ENCODE measurements at places on chromosomes 12 and 14.

DNA sequence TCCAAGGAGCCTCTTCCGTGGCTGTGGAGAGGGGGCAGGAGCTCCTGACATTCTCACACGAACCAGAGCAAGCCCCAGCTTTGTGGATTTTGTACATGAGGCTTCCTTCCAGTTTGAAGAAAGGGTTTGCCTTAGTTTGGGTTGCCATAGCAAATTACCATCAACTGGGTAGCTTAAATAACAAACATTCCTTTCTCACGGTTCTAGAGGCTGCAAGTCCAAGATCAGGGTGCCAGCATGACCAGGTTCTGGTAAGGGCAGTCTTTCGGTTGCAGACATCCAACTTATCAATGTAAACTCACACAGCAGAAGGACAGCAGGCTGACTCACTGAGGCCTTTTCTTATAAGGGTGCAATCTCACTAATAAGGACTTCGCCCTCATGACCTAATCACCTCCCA, 25.9 kb upstream of the STAB2 start:
- DNase-seq, result no peak

DNA sequence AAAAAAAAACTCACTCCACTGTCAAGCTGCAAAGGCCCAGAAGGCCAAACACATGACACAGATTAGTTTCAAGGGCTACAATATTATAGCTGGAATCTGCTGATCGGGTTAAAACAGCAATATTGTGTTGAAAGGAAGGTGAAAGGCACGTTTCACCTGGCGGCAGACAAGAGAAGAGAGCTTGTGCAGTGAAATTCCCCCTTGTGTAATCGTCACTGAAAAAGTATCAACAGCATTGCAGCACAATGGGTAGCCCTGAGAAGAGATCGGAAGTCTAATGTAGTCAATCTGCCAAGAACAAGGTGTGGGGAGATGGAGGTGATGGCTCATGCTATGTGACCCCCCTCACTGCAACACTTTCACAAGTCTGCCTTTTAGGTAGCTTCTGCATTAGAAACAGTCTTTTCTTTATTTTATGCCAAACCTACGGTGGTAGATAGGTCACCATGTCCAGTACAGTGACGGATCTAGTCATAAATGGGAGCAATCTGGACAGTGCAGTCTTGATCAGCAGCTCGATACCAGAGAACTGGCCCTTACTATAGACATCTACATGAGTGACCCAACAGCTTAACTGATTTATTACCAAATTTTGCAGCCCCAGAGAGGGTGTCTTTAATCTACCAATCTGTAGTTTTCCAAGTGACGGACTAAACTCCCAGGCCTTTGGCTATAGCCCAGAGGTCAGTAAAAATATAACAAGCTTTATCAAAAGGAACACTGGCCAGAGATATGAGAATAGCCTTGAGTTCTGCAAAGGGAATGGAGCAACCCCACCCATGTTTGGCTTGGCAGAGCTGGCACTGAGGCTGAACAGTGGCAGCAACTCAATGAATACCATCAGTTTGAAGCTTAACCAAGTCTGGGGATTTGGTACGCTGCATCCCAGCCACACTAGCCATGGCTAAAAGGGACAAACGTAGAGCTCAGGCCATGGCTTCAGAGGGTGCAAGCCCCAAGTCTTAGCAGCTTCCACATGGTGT, 35.4 kb downstream of the SPTSSA start:
- no peak for DNase-seq

DNA sequence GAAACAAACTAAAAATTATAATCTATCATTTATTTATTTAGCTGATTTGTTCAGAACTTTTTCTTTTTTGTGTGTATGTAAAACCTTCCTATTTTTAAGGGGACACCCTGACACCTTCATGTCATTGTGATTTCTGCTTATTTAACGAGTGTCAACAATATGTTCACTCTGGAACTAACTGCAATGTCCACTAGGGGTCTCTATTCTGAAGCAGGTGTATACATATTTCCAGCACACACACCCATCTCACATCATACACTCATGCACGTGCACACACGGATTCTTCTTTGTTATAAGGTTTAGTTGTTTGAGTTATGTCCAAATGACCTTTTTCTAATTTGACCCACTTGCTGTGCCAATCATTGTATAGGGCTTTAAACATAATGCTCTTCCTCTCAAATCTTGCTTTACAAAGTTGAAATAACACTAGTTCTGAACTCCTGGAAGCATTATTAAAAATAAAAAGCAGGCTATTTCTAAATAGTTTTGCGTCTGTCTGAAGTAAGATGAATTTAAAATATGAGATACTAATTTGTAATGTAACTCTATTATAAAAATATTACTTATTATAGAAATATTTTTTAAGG, 15.5 kb downstream of the E2F7 start:
- peak; percentile 12 for DNase-seq

DNA sequence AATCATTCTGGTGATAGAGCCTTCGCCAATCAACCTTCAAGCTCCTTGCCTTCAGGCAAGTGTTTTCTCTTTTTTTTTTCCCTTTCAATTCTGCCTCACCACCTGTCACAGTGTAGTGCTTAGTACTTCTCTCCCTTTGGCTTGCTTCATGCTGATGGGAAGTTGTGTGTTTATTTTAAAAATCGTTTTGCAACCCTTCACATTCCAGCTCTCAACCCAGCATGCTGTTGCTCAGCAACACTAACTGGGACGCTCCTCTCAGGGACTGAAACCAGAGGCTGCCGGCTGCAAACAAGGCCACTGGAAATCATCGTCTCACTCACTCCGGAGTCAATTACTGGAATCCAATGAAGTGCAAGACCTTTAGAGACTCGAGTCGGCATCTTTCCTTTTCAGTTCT, 342.7 kb downstream of the PRKD1 start:
- peak; percentile 84 for DNase-seq

DNA sequence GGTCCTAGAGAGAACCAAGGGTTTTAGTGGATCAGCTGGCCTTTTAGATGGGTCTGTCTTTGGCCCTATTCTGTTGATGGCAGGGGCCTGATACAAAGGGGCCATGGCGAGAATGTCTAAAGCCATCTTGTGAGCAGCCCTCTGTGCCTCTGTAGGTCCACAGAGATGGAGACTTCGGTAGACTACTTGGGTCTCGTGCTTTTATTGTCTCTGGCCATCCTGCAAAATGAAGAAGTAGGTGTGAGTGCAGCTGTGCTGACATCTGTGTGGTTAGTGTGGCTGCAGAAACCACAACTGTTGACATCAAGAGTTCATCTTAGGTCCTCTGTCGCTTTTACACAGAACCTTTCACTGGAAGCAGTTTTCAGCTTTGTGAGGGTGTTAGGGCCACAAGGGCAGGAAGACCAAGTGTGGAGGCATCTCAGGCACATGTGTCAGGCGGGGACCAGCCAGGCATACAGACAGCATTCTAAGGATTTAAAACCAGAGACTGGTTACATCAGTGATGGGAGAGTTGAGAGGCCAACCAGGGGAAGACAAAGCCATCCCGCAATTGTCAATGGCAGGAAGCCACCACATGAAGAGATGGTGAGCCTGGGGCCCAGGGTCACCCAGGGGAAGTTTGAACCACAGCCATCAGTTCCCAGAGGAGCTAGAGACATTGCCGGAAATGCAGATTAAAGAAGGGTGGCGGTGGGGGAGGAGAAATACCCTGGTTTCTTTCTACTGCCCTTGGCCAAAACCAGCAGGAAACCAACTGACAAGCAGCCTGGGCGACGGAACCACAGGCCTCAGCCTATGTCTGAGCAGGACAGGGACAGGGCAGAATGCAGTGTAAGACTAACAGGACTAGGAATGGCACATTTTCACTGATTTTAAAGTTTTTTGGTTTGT, 13.0 kb upstream of the TPCN1 start:
- no peak for DNase-seq

DNA sequence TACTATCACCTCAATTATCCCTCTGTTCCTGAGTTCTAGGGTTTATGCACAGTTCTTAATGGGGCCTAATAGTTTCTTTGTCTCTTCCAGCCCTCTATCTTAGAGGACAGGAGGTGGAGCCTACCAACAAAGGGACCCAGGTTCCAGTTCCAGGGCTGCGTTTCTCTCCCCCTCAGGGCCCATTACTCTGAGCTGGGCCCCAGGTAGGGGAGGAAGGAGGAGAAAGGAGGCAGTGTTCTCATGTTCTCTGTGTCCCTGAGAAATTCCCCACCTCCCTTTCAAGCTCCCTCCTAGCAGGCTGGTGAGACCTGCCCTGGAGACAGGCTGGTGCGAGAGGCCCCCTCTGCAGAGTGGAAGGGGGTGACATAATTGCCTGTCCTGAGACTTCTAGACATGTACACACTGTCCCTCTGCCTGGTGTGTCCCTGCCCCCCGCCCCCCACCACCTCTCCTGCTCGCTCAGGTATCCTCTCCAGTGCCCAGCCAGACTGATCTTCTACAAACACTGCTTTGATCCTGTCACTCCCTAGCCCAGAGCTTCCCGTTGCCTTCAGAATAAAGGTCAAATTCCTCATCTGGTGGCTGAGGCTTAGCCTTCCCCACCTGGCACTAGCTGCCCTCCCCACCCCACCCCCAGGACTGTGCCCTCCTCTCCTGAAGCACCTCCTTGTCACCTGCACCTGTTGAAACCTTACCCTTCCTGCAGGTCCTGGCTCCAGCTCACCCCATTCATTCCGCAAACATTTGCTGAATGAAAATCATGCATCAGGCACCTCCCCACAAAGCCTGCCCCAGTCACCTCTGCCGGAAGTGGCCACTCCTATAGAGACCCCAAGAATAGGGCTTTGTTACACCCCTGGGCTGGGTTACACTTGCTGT, 21.1 kb upstream of the KRT8 start:
- DNase-seq, result no peak

DNA sequence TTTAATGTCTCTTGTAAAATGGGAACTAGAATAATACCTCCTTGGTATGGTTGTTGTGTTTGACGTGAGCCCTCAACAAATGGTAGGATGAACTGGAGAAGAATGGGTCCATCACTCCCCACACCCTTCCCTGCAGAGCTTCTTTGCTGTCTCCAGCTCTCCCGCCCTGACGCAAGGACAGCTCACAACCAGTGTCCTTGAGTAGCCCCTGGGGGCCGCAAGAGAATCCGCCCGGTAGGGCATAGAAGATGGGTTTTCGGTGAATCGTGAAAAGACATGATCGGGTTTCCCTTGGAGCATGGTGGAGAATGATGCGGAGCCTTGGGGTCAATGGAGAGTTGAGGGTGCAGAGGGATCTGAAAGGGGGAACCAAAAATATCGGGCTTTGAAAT, 6.1 kb upstream of the PAX9 start:
- no peak for DNase-seq

- no peak for DNase-seq
Observed at GRCh38 chr14:81211844-81212243, 8.9 kb downstream of the GTF2A1 start.

DNA sequence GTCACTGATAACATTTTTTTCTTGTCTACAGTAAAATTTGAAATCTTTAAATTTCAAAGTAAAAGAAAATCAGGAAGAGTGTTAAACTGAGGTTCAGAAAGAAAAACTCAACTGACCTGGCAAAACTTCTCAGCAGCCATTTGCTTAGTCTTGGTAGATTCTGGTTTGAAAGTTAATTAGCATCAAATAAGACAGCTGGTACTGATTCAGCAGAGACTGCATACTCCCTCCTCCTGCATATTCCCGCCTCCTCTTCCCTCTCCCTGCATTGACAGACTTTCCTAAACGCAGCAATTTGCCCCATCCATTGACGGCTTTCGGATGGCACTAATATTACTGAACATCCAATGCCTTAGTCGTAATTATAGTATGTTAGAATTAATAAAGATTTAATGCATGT, 520.8 kb downstream of the FLRT2 start:
- no peak for DNase-seq

DNA sequence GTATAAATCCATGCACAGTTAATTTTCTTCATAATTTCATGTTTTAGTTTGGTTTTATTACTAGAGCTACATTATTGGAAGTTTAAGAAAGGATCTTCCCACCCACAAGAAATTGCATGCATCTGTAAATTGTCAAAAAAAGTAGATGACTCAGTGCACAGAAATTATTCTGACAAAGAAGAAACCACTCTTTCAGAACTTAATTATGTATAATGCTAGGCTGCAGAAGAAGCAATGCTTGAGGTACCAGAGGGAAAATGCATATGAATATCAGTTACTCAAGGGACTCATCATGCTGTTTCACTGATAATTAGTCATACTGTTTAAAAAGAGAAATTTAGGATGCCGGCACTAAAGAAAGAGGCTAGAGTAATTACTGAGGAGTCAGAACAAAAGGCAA, 147.0 kb downstream of the SLC16A7 start:
- DNase-seq, result no peak

DNA sequence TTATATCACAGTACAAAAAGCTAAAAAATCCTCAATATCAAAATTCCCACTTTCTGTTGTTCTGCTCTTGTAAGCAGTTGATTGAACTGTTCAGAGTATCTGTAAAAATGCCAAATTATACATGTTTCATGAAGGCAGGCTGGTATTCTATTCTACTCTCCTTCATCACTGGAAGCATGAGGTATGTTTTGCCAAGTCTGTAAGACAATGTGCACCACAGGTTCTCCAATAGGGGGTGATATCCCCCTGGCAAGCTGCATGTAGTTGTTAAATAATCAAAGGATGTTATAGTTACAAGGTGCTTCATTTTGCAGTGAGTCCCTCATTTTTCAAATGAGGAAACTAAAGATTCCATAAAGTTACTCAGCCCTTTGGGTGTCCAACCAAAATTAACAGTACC, 15.1 kb upstream of the NEK9 start:
- no peak for DNase-seq

GRCh38 chr14:49218436-49219092, 367.6 kb downstream of the RPS29 start:
- no peak for DNase-seq

DNA sequence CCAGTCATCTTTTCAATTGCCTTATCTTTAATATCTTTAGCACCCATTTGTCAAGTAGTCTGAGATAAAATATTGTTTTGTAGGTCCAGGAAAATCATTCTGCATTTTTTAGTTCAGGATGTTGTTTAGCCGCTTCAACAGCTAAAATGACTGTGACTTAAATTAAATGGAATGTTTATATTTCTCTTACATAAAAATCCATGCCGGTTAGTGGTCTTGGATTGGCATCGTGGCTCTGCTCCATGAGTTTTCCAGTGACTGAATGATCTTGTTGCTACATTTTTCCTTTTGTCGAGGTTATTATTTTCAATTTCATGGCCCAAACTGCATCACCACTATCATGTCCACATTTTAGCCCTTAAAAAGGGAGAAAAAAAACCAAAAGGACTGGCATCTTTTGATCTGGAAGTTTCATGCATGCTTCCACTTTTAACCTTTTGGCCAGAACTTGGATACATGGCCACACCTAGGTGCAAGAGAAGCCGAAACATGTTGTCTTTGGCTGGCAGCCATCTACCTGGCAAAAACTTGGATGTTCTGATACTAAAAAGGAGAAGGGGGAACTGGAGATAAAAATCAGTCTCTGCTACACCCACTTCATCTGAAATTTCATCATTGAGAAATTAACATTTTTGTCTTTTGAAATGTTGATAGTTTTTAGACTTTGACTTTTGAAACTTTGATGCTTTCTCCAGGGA, 142.4 kb downstream of the OTOGL start:
- DNase-seq, result no peak

Measured in BJ (cell line).